Brain microvascular endothelial cell (primary cell): ENCODE measurements at places on chromosomes 16 and 17.
A peak's percentile ranks its signal among the peaks of the same experiment; 100 is the strongest.

- DNase-seq = peak; percentile 86
Observed at GRCh38 chr17:45147581-45148182, 593 bp upstream of the HEXIM1 start.

- DNase-seq = no peak
Observed at GRCh38 chr16:50259334-50260205, 6.8 kb upstream of the ADCY7 start.

GRCh38 chr16:5509794-5510193 lies 412.2 kb upstream of the EEF2KMT start:
- DNase-seq = no peak

DNA sequence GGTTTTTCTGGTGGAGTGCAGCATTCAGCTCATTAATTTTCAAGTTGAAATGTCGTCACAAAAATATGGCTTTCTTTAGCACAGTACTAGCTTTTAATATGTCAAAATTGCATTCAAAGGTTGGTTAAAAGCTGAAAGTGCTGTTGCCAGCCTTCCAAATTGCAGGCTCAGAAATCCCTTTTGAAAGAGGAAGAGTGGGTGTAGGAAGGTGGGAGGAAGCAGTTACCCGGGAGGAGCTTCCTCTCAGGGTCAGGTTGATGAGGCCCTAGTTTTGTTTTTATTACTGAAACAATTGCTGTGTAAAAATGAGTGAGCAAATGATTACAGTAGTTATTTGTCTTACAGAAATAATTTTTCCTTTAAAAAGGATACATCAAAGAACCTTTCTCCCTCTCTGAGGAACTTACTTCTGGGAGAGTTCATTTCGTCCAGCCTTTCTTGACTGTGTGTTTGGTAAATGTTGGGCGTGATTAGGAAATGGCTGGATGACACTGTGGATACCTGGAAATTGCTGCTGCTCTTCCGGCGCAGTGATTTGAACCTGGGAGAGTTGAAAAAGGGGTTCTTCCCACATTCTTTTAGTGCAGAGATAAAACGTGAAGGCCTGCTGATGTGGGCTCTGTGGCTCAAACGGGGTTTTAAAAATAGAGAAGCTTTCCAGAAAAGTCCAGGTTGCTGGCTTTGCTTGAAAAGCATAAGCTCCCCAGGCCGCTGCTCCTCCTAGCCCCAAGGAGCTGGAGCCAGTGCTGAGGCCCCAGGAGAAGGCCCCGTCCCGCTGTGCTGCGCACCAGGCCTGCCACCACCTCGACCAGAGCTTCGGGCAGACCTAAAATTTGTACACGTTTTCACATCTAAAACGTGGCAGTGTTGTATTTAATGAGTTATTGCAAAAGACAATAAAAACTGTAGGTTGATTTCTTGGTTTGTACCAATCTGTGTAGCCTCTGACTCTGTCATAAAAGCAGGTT lies 41.7 kb downstream of the SEC14L1 start:
- DNase-seq = no peak

- no peak for DNase-seq
Observed at GRCh38 chr16:88510091-88510994, 57.3 kb downstream of the ZFPM1 start.

GRCh38 chr16:85730186-85730465 lies 20.8 kb downstream of the C16orf74 start:
- DNase-seq = no peak

- no peak for DNase-seq
Observed at GRCh38 chr16:1403733-1404132, 10.8 kb downstream of the UNKL start.

GRCh38 chr17:9817086-9817485 lies 4.8 kb downstream of the GSG1L2 start:
- no peak for DNase-seq
